ENCODE measurements at places on chromosomes 2 and 18.

GRCh38 chr2:185583058-185583816 lies 155.4 kb upstream of the FSIP2 start:
- DNase-seq = peak; percentile 85

DNA sequence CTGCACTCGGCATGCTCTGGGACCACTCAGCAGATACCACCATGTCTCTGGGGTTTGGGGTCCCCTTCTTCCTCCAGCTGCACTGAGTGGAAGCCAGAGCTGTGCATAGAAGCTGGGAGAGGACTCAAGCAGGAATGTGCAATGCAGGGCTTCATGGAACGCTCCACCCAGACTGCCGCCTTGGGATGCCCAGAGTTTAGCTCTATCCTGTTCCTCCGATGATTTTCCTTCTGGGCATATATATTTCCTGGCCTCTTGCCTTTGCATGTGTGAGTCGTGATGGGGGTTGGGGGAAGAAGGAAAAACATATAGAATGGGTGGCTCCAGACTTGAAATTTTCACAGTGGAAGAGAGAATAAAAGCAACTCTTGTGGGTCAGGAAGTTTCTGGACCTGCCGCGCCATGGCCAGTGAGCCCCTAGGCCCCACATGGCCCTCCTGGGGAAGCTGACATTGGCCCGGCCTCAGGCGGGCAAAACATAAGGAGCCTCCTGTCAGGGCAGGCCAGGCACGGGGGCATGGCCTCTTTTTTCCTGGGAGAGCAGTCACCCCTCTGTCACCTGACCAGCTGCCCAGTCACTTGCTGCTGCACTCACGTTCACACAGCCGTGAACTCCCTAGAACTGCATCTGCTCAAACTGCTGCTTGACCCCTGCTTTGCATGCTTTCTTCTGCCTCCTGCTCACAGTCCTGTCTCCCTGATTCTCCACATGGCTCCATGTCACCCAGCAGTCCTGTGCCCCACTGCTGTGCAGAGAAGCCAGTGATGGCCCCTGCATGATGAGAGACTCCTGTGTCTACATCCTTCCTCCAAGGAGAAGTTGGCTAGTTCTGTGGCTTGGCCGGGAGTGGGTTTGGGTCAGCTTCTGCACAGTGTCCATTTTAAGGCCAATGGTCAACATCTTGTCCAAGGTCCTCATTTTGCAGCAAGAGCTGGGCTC lies 197.8 kb downstream of the CTIF start:
- no peak for DNase-seq

GRCh38 chr18:63907664-63908063 lies at the start of gene SERPINB10:
Gene SERPINB10, plus strand, starts transcription at chr18:63907958. Its CDS starts 7,553 bp downstream, at chr18:63915511.
- no peak for DNase-seq

GRCh38 chr2:160205505-160205904 lies 5.4 kb upstream of the ITGB6 start:
- peak; percentile 77 for DNase-seq

DNA sequence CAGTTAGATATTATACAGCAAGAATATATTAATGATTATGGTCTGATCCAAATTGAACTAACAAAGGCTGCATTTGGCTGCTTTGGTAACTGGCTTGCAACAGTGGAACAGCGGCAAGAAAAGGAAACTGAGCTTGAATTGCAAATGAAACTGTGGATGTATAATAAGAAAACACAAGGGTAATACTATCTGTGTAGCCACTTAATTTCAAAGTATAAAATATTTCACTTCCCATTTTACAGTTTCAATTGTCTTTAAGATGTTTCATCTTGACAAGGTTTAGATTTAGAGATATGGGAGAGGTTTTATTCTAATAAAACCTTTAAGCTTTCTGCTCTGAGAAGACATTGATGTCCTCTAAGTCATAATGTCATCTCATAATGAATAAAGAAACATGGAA lies 23.8 kb downstream of the WDR75 start:
- DNase-seq = no peak

GRCh38 chr2:63372549-63372948 lies 215.7 kb downstream of the WDPCP start:
- no peak for DNase-seq

- peak; percentile 68 for DNase-seq
Measured at GRCh38 chr2:169528271-169528701, 18.8 kb downstream of the KLHL41 start.

DNA sequence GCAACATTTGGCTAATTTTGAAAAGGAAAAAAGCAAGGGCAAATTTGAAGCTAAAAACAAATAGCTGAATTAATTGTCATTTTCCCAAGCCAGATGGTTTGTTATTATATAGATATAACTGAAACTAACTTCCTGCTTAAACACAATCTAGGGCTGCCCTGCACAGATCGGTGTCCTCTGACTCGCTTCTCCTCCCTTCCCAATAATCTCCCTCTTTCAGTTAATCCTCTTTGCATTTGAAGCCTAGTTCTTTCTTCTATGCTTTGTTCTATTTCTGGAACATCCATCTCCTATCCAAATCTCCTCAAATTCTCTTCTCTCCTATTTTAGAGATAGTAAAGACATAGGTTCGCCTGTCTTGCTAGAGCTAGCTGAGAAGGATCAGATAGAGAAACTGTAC lies 328.1 kb downstream of the SLC8A1 start:
- DNase-seq = no peak

DNA sequence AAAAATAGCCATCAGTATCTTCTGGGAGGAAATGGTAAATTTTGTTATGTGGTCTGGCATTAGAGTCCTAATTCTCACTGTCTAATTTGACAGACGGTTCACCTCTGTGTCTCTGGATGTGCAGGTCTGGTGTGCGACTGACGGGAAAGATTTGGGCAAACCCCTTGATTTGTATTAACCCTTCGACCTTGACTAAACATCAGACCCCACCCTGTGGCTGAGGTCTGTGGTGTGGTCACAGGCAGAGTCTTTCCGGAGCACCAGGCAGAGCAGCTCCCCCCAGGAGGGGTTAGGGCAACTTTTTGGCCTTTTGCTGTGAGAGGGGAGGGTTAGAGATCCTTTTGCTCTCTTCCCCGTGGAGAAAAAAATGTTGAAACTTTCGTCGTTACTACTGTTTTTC lies 6.4 kb downstream of the TWIST2 start:
- DNase-seq = no peak

DNA sequence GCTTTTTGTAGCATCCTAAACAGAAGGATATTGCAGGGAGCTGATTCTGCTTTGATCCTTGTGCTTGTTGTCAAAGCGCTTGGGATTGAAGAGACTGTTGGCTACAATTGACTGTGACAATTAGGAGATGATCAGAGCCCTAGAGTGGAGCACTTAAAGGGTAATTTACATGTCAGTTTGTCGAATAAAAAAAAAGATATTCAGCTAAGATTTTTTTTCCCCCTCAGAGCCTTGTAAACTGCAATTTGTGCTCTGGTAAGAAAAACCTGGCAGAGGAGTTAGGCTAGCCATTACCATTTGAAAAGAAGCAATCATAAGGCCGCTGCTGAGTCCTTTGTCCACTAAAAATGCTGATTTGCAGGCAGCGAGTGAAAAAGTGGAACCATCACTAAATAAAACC lies 47.8 kb upstream of the ZEB2 start:
- no peak for DNase-seq

DNA sequence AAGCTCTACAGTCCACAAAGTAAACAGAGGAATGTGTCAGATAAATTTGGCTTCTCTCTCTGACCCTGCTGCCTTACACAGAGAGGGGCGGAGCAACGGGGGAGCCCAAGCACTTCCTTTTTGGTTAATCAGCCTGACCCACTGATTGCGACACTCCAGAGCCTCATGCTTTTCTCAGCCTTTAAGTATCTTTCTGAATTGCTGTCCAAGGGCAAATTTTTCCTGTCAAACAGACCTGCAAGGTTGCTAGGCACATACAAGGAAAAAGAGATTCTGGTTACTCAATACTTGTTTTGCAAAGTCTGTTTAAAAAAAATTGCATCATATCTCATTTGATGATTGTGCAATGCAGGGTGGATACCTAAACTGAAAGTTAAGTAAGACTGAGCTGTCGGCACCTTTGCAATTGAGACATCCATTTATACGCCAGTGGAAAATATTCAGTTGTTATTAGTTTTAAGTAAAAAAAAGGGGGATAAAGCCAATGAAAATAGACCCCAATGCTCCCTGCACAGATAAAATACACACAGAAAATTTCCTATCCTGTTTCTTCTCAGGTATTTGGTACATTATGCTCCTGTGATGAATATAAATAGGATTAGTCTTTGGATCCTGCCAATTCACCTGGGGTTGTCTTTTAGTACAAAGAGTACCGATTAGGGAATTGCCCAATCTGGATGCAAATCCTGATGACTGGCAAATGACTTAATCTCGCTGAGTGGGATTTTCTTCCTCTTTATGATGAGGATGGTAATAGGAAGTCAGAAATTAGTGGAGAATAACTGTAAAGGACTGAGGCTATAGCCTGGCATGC lies 260.2 kb upstream of the TRIB2 start:
- peak; percentile 72 for DNase-seq

DNA sequence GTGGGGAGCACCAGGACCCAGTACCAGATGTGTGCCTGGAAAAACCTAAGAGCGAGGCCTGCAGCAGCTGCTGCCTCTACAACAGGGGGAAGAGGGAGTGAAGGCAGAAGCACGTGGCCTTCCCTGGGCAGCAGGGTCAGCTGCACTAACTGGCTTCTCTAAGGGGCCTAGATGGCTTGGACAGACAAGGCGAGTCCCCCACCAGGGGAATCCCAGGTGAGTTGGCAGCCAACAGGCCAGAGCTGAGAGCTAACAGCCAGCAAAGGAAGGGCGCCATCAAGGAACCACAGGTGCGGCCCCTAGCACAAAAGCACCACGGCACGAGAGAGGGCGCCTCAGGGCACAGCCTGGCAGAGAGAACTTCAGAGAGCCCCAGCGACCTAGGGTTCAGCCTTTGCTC lies 19.8 kb upstream of the MAL start:
- no peak for DNase-seq

GRCh38 chr2:59540864-59541263 lies 1012.6 kb downstream of the BCL11A start:
- DNase-seq = no peak

DNA sequence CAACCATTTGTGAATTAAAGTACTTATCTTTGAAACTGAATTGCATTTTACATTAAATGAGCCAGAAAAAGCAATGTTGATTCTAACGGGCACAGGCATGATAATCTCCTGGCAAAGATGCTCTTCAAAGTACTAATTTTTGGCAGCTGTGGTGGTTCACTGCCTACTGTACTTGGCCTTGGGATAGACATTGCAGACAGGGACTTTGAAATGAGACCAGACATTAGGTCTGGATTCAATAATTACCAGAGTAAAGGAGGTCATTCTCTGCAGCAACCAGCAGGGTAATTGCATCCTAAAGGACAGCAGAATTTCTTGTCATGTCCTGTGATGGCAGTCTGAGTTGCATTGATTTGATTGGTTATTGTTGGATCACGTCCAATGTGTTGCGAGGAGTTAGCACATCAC lies 986.5 kb downstream of the TDRD15 start:
- DNase-seq = no peak

DNA sequence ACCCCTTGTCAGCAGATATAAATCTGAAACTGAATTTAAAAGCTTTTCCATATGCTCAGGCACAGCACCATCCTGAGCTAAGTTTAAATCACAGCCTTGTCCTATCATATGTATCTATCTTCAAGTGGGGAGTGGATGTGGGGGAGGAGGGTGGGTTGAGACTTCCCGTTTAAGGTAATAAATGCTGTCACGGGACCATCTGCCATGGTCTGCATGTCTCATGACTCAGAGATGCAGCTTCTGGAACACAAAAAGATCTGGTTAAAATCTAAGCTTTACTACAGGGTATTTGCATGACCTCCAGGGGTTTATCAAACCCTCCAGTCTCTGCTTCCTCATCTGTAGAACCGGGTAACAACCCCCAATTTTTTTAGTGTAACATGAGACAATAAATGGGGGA lies 377.7 kb upstream of the ST6GAL2 start:
- no peak for DNase-seq

DNA sequence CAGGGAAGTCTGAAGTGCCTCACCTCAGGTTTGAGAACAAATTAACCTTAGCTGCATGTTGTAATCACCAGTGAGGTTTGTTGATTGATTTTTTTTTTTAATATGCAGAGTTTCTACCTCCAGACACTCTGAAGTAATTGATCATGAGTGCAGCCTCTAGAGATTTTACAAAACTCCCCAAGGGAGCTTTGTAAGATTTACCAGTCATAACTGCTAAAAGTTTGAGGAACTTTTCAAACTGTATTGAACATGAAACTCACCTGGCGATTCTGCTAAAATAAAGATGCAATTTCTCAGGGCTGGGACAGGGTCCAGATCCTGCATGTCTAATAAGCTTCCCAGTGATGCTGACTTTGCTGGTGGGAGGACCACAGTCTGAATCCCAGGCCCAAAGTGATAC lies 339.6 kb upstream of the DCC start:
- no peak for DNase-seq

GRCh38 chr18:8224576-8224975 lies 384.7 kb upstream of the RAB12 start:
- no peak for DNase-seq

DNA sequence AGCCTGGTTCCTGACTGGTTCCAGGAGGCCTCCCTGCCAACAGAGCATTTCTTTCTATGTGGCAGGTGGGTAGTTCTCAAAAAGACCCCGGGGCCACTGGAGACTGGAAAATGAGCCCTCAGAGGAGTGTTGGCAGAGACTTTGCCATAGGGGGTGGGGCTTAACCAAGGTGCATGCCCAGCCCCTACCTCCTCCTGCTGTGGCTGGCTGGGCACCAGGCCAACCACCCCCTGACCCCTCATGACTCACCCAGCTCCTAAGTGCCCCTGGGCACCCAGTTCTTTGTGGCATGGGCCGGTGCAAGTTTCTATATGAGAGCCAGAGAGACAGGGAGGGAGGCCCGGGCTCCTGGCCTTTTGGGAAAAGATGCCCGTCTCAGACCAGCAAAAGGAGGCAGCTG lies 98.2 kb upstream of the SMAD2 start:
- DNase-seq = no peak

- DNase-seq = no peak
Measured at GRCh38 chr2:64608867-64609226, 44.9 kb downstream of the SERTAD2 start.

- DNase-seq = no peak
Measured at GRCh38 chr2:106570316-106570715, 83.2 kb downstream of the CD8B2 start.

GRCh38 chr2:237863689-237864443 lies 4.4 kb downstream of the RAMP1 start:
- DNase-seq = no peak

GRCh38 chr2:207289295-207290018 lies 123.7 kb upstream of the KLF7 start:
- no peak for DNase-seq

GRCh38 chr2:151823651-151824050 lies 4.6 kb downstream of the ARL5A start:
- DNase-seq = no peak

- DNase-seq = no peak
Measured at GRCh38 chr2:236444187-236444586, 125.4 kb upstream of the ACKR3 start.

DNA sequence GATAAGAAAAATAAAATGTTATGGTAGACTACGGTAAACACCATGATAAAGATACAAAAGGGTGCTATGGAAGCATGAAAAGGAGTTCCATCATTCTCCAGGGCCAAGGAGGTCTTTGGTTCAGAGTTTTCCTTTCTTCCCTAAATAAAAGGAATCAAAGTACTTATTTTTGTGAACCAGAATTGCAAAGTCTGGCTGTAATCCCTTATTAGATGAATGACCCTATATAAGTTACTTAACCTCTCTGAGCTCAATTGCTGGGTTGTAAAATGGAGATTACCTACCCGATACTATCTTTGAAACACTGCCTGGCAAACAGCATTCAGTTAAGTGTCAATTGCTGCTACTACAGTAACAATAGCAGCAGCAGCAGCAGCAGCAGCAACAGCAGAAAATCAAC lies 90.0 kb downstream of the C2orf74 start:
- DNase-seq = no peak

GRCh38 chr2:14180333-14180732 lies 452.2 kb upstream of the LRATD1 start:
- DNase-seq = no peak
